ENCODE measurements at places on chromosomes 3 and 15.

- DNase-seq: no peak
Observed at GRCh38 chr15:53454535-53454842, 305.0 kb downstream of the WDR72 start.

- no peak for DNase-seq
Observed at GRCh38 chr3:65748326-65748725, 290.4 kb downstream of the MAGI1 start.

DNA sequence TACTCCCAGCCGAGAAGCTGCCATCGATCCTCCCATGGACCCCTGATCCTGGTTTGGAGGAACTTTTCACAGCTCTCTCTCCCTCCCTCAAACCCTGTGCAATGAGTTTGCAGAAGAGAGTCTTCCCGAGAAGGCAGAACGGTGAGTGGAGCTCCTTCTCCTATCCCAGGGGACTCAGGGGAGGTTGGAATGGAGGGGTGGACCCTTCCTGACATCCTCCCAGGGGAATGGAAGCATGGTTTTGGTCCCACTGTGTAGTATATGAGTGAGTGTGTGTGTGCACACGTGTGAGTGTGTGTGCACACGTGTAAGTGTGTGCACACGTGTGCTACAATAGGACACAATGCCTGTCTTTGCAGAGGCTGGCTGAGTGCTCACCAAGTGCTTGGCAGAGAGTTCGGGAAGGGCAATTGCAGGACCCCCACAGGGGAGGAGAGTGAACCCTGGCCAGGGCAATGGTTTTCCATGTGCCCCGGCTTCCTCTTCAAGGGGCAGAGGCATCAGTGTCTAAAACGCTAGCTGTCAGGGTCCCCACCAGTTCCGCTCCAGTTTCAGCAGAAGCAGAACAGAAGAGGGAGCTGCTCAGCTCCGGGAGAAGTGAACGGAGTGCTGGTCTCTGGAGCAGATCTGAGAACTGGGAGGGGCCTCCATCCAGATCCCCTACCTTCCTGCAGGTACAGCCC is 13.8 kb upstream of the IL16 start:
- DNase-seq: no peak

DNA sequence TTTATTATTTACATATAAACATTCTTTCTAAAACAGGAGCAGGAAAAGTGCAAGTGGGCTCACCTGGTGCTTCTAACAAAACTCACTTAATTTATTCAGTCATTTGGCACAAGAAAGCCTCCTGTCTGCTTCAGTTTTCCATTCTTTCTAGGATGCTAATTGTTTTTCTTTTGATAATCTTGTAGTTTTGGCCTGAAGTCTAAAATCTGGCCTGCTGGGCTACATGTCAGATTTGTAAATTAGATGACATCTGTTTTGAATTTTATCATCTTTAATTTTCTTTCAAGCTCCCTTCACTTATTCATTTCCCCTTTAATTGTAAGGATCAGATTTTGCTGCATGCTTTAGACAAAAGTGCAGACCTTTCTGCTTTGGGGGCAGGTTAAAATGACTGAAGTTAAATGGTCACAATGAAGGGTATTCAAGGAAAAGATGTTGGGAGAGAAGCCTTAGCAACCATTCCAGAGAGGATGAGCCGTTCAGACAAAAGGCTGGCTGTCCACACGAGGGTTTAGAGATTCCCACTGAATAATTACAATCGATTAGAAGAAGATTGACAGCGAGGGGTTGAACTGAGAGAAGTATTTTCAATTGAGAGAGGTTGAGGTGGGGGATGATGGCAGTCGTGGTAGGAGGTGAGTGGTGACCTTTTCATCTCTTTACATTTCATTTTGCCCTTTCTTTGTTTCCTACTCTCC is 59.9 kb upstream of the PTX3 start:
- no peak for DNase-seq

DNA sequence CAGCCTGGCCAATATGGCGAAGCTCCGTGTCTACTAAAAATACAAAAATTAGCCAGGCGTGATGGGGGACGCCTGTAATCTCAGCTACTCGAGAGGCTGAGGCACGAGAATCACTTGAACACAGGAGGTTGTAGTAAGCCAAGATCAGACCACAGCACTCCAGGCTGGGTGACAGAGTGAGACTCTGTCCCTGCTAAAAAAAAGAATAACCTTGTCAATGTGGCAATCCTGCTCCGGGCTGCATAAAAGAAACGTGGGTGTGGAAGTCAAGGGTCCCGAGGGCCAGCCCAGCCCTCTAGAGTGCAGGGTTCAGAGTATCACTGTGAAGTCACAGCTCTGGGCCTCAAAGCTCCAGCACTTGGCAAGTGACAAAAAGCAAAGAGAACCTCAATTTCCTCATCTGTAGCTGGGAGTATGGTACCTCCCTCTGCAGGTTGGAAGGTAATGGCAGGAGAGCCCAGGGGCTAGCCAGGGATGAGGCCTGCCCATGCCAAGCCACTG is 73.5 kb upstream of the IQSEC1 start:
- no peak for DNase-seq

Measured in GM18507 (cell line).